ENCODE measurements at places on chromosomes 5 and 9.
A peak's percentile ranks its signal among the peaks of the same experiment; 100 is the strongest.

- DNase-seq: peak; percentile 12
Measured at GRCh38 chr5:39794513-39795210, 369.9 kb upstream of the DAB2 start.

- DNase-seq: no peak
Measured at GRCh38 chr5:113054899-113055298, 78.3 kb downstream of the DCP2 start.

DNA sequence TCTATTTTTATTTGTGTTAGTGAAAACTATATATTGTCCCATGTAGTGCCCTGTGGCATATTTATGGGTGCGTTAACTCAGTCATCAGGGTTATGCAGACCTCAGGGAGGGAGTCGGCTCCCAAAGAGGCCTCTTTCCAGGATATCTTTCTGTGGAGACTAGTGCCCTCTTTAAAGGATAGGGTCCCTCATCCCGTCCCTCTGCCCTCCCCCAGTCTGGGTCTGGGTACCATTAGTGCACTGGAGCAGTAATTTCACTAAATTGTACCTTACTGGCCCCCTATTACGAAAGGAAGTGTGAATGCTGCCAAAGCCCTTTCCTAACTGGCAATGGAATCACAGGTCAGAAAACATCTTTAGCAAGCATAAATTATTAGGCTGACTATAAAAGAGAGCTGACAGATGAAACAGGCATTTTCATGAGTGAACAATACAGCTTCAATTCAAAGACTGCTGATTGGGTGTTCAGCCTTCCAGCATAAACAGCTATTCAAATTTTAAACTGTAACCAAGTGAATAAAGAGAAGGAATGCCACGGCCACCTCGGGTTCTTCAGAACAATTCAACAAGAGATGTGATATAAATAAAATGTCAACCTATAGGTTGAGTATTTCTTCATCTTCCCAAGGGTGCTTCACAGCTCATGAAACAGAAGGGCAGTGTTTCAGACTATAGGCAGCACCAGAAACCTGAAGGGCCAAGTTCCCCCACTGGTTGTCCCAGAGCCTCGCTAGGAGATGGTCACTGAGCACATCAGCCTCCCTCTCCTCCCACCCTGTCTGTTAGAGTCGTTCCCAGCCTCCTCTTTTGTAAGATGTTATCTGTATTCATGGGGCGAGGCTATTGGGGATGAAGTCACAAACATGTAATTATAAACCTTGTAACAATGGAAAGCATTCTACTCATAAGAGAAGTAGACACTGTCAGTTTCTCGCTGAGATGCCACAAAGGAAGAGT, 318.7 kb downstream of the TMEM161B start:
- DNase-seq: no peak

DNA sequence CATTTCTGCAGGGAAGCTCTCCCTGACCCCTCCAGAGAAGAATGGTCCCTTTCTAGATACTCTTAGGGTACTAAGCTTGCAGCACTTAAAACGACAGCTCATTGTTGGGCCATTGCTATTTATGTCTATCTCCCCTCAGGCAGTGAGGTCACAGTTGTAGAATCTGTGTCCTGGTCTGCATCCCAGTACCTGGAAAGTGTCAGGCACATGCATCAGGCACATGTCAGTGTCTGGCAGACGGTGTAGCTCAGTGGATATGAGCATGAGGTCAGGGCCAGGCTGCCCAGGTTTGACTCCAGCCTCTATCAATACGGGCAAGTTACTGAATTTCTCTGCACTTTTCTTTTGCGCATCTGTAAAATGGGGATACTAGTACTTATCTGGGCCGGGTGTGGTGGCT, 22.2 kb upstream of the EEIG1 start:
- DNase-seq: no peak

- DNase-seq: no peak
Measured at GRCh38 chr5:175773534-175774070, 97.8 kb upstream of the CPLX2 start.

DNA sequence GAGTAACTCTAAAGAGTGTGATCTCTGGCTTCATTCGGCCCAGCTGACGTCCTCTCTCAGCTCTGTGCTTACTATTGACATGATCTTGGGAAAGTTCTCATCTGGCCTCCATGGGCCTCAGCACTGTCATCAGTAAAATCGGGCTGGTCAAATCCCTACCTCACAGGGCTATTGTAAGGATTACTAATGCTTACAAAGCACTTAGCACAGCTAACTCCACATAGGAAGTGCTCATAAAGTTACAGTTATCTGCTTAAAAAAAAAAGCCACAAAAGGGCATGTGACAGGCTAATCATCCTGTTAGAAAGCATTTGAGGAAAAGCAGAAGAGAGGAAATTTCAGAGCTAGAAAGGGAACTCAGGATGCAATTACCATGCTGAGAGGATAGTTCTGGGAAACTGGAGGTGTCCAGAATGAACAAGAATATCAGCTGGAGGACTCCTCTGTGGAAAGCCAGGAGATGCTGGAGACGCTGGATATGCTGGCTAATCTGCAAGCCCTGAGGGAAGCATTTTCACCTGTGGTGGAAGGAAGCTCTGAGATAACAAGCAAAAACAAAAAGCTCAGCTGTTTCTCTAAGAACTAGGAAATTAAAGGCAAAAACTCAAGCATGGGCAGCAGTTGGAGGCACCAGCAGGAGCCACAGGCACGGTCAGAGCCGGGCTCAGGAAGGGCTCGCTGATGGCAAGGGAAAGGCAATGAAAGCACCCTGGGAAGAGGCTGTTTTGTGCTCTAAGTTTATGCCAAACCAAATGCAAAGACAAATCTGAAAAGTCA, 4.4 kb upstream of the BHMT start:
- DNase-seq: peak; percentile 46

DNA sequence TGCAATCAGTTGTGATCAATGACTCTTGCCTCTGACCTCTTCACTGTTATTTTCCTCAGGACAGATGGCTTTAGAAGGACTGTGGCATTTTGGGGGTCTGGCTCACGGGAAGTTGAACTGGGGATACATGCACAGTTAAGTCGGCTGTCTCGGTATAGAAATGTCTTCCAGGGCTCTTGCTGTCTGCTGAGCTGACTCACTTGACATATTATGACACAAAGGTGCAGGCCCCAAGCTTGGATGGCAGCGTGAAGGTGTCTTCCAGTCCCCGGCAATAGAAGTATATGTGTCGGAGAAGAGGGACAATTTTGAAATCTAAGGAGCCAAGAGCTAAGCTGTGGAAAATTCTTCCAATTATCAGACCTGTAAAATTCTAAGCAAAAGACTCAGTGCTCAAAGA, 9.8 kb upstream of the ARSI start:
- no peak for DNase-seq

- DNase-seq: no peak
Measured at GRCh38 chr9:131574730-131575640, 29.7 kb downstream of the PRRT1B start.

DNA sequence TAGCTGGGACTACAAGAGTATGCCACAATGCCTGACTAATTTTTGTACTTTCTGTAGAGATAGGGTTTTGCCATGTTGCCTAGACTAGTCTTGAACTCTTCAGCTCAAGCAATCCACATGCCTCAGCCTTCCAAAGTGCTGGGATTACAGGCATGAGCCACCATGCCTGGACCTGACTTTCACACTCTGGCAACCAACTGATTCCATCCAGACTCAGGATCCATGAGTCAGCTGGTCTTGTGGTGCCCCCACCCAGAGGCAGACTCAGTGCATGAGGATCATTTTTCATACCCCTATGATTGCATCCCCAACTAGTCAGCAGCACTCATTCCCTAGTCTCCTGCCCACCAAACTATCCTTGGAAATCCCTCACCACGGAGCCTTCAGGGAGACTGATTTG, 375.9 kb downstream of the ANXA1 start:
- no peak for DNase-seq

GRCh38 chr9:86667307-86667706, 280.0 kb downstream of the GAS1 start:
- DNase-seq: peak; percentile 84

DNA sequence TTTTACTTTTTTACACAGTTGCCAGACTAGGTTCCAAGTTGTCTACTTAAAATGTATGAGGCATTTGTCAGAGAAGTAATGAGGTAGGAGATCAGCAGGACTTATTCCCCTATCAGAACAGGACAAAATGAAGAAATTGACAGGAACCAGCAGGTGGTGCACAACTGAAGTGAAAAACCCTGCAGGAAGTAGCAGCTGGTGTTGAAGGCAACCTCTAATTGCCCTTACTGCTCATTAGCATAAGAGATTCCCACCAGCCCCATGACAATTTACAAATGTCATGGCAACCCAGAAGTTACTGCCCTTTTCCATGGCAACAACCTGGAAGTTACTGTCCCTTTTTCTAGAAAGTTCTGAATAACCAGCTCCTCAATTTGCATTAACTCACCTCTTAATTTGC, 5.4 kb downstream of the PCDHB15 start:
- DNase-seq: no peak

- DNase-seq: no peak
Measured at GRCh38 chr5:33422191-33422590, 18.6 kb upstream of the TARS1 start.

DNA sequence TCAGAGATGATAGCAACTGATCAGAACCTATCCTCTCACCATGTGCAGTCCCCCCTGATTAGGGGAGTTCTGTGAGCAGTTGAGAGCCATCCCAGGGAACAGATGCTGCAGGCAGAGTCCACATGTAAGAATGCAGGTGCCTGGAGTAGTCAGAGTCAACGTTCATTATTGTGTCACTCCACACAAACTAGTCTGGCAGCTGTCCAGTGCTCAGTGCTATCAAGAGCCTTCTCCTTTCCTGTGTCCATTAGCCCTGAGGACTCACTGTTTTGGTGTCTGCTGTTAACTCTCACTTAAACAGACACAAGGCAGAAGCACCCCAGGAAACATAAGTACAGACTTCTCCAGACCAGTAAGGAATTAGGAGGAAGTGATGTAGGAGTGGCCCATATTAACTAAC, 2.5 kb downstream of the SH3TC2 start:
- DNase-seq: no peak

DNA sequence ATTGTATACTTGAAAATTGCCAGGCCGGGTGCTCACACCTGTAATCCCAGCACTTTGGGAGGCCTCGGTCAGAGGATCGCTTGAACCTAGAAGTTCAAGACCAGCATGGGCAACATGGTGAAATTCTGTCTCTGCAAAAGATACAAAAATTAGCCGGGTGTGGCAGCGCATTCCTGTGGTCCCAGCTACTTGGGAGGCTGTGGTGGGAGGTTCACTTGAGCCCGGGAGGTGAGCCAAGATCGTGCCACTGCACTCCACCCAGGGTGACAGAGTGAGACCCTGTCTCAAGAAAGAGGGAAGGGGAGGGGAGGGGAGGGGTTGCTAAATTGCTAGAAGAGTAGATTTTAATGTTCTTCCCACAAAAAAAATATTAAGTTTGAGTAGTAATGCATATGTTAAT, 53.2 kb downstream of the FNBP1 start:
- DNase-seq: peak; percentile 90

GRCh38 chr5:105150323-105150722, 1587.7 kb upstream of the NUDT12 start:
- no peak for DNase-seq

DNA sequence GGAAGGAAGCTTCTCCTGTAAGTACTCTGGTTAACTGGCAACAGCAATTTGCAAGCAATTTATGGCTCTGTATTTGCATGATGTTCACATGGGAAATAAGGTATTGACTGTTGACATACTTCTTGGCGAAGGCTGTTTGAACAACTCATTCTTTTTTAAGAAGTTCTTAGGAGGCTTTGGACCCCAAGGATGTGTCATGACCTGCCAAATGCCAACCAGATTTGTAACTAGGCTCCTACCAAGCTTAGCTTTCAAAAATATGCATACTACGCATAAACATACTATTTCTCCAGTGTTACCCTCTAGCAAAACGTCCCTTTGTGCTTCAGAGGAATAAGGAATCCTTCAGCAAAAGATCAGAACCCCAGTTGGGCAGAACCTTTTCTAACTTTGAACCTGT, 165.2 kb upstream of the MSX2 start:
- peak; percentile 32 for DNase-seq

DNA sequence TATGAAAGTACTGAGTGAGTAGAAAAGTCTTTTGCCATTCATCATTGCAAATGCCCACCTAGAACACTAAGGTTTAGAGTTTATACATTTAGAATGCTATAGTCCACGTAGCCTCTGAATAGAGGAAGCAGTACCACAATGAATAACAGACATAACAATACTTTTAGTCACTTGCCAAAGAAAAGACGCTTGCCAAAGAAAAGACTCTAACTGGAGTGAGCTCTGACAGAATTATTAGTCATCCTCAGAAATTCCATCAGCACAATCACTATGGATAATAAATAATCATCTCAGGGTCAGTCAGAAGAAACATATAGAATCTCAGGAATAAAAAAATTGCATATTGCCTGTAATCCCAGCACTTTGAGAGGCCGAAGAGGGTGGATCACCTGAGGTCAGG, 168.5 kb upstream of the TARS1 start:
- DNase-seq: peak; percentile 62

DNA sequence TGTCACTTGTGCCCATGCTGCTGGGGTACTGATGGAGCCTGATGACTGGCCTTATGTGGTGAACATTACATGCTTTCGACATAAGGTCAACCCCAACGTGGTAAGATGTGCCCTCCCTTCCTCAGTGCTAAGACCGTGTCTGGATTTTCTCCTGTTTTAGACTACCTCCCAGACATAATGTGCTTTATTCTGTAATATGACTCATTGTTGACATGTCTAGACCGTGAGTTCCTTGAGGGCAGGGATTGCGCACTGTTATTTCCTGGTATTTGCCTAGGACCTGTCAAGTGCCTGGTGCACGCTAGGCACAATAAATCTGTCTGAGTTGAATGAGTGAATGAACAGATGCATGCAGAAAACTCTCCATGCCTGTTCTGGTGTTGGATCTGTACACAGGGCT, 346.0 kb downstream of the KDM4C start:
- peak; percentile 43 for DNase-seq

GRCh38 chr5:54676481-54677340, 159.2 kb downstream of the SNX18 start:
- DNase-seq: no peak

GRCh38 chr5:157308836-157309465, 43.0 kb downstream of the CYFIP2 start:
- DNase-seq: peak; percentile 19

- DNase-seq: no peak
Measured at GRCh38 chr9:35000535-35001284, 11.2 kb downstream of the DNAJB5 start.

- DNase-seq: peak; percentile 25
Measured at GRCh38 chr5:6302684-6303083, 75.7 kb downstream of the MED10 start.

GRCh38 chr5:84729326-84729725, 344.6 kb upstream of the EDIL3 start:
- DNase-seq: peak; percentile 40

All from Daoy (cell line).